MM.1S (cell line): ENCODE measurements at places on chromosomes 7 and 10.

- DNase-seq = peak; percentile 11
Observed at GRCh38 chr10:23656735-23657134, 217.9 kb downstream of the OTUD1 start.

DNA sequence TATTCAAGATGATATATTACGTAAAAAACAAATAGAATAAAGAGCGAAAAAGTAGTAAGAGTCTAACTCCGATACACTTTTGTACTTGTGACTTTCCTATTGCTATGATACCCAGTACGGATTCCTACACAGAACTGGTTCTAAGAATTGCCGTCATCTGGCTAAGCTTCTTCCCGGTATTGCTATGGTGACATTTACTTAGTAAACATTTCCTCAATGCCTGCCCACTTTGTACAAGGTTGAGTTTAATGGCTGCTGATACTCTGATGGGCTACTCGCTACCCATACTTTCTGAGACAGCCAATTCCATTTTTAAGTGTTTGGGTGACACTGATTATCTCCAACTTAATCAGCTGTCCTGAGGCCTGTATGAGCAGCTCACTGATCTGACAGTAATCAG, 55.6 kb downstream of the OSBPL3 start:
- no peak for DNase-seq

DNA sequence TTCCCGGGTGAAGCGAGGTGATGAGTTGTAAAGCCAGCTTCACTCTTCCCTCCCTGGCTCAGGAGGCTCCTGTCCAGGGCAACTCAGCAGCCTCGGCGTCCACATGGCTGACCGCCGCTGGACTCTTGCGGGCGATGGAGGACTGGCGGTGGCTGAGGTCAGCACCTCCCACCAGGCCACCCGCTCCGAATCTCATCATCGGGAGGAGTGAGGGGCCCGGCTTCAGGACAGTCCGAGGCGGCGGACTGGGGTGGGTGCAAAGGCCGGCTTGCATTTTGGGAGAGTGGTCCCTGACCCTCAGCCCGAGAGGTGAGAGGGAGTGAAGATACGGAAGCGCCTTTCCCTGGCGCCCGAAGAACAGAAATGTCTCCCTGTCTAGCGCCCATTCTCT, 759 bp downstream of the DNAJB12 start:
- no peak for DNase-seq

GRCh38 chr10:74612195-74612594, 214.2 kb upstream of the KAT6B start:
- DNase-seq = no peak

DNA sequence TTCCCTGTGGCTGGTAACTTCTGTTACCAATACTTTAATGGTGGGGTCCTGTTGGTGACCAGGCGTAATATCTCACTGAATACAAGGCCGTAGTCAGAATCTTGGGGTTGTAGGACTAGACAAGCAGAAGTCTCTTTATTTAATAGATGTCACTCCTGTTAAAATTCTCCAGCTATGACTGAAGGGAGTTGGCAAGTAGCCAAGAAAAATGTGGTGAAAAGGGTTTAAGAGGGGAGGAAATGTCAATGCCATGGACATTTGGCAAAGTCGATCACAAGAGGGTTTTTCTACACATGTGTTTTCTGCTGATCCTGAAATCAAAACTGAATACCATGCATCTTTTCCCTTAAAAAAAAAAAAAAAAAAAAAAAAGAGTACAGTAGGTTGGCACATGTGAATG, 533.5 kb downstream of the AUTS2 start:
- no peak for DNase-seq

GRCh38 chr10:127346604-127347003, 150.2 kb upstream of the INSYN2A start:
- no peak for DNase-seq

DNA sequence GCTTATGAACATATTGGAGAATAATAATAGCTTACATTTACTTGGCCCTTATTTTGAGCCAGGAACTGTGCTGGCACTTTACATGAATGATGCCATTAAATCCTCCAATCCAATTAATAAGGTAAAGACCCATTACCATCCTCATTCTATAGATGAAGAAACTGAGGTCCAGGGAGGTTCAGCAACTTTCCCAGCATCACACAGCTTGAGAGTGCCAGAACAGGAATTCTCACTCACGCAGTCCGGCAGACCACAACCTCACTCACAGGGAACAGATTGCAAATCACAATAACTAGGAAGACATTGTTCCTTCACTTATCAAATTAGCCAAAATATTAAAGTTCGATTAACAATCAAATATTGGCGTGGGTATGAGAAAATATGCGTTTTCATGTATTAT, 18.3 kb downstream of the GPRIN2 start:
- DNase-seq = no peak

GRCh38 chr10:89454561-89455347, 40.4 kb downstream of the IFIT5 start:
- DNase-seq = no peak

DNA sequence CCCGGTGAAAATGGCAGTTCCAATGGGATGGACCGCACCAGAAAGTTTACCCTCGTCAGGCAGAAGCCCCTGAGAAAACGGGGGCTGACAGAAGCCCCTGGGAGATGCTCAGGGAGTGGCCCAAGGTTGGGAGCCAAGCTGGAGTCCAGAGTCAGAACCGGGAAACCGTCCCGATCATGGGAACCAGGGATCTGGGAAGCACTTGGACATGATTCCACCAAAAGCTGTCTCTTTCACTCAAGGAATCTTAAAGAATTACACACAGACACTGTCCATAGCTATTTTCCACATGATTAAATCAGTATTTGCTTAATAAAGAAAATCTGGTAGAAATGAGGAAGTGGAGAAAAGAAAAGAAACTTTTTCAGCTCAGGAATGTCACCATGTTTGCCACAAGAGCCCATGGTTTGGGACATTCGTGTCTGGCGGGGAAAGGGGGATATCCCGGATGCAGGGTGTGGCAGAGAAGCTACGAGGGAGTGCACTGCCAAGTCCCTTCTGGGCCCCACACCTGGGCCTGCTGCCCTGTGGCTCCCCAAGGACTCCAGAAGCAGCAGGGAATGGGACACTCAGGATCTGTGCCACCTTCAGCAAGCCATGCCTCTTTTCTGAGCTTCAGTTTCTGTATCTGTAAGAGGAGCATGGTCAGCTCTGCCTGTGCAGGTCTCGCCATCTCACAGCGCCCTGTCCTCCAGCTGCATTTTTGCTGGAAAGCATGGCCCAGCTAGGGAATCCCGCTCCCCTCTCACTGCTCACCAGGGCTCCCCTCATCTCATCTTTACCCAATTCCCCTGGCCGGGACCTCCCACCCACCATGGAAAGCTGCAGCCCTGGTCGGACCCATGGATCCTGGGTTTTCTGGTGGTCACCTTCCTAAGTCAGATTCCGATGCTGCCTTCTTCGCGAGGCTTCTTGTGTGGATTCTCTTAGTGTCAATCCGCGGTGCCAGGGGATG, 225.1 kb upstream of the GRB10 start:
- no peak for DNase-seq

DNA sequence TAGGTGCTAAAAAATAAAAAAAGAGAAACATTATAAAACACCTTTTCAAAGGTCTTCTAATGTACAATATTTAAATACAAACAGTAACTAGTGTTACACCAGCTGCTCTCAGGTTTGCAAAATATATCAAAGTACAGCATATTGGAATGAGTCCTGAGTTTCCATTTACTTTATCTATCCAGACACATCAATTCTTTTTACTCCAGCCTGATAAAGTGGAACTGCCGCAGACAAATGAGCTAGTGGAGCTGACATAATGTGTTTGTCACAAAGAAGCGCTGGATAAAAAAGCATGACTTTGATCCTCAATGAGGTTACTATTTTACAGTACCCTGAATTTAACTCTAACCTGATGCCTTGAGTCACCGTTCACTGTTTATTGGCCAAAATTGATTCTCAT, 1243.1 kb downstream of the GATA3 start:
- no peak for DNase-seq
